ENCODE measurements at places on chromosomes 1 and 21. TPM values are rescaled to one million over a fixed set of nuclear protein-coding genes. Genes with fewer than 3 reads are reported as not detected.

Gene DNAJC11
- 25.2 TPM for total RNA-seq

Gene IL19
- total RNA-seq = not detected

Gene PHF13
- total RNA-seq = 10.2 TPM

Gene F5
- 0.07 TPM for total RNA-seq

Gene TMEM200B
- 0.63 TPM for total RNA-seq

Gene CD101
- total RNA-seq = 0.14 TPM

Gene TCP10L
- total RNA-seq = not detected

Gene C4BPA
- total RNA-seq = not detected

Gene BMP8A
- not detected for total RNA-seq

Gene CADM3
- total RNA-seq = not detected
